Fibroblast of skin of right quadriceps (primary cell): ENCODE measurements at places on chromosomes 4 and X.

DNA sequence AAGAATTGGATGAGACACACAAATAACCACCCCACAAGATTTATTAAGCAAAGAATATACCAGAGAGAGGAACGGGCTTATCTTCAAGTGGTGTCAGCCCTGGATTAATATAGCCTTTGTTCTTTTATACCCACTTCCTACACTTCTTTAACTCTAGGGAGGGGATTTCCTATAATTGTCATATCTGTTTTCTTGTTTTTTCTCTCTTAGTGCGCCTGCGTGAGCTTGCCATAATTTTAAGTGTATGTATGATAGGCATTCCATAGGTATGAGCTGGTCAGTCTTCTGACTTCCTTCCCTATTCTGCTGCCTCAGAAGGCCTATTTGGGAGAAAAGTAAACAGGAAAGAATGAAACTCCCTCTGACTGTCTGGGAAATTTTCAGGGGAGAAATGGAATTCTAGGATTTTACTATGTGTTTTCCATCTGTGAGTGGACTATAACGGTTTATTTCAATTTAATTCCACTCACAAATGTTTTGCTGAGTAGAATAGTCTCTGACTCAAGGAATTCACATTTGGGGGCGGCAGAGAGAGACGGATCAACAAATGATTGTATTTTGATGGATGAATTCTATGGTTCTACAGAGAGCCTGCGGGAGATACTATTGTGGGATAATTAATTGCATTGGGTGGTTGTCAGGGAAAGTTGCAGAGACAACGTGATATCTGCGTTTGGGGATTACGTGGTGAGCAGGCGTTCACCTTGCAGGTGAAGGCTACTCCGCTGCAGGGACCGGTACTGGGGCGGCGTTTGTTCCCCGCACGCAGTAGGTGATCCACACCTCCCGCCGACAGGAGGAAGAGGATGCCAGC, 626 bp upstream of the CEP135 start:
- DNase-seq: peak; percentile 96

DNA sequence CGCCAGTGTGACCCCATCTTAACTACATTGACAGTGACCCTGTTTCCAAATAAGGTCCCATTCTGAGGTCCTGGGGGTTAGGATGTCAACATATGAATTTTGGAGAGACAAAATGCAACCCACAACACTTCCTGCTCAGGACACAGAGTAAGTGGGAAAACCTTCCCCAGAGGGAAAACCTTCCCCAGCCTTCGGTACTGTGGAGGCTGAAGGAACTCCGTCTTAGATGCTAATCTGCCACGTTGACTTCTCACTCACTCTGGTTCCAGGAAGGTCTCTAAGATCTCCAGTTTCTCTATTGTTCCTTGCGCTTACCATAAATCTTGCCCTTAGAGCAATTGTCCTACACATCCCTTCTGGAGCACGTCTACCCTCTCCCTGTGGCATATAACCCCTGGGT, 29.7 kb upstream of the HMX1 start:
- no peak for DNase-seq

DNA sequence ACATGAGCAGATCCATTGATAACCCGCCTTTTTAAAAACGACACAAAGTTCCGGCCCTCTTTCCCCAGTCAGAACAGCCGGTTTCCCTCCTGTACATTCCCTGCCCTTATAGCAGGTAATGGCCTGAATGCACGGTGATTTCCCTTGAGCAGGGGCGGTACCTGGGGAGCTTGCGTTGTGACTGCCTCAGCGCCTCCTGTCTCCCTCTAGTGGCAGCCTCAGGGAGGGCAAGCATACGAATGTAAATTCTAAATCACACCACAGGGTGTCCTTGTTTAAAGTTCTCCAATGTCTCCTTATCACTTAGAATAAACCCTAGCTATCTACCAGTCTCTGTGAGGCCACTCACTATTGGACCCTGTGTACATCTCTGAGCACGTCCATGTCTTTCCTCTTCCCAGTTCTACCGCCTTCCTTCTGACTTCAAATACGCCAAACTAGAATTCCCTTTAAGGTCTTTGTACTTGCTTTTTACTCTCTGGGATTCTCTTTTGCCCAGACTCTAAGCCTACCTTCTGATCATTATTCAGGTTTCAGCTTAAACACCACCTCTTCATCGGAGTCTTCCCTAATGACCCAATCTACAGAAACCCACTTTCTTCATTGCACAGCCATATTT, 18.4 kb upstream of the LDB2 start:
- no peak for DNase-seq

DNA sequence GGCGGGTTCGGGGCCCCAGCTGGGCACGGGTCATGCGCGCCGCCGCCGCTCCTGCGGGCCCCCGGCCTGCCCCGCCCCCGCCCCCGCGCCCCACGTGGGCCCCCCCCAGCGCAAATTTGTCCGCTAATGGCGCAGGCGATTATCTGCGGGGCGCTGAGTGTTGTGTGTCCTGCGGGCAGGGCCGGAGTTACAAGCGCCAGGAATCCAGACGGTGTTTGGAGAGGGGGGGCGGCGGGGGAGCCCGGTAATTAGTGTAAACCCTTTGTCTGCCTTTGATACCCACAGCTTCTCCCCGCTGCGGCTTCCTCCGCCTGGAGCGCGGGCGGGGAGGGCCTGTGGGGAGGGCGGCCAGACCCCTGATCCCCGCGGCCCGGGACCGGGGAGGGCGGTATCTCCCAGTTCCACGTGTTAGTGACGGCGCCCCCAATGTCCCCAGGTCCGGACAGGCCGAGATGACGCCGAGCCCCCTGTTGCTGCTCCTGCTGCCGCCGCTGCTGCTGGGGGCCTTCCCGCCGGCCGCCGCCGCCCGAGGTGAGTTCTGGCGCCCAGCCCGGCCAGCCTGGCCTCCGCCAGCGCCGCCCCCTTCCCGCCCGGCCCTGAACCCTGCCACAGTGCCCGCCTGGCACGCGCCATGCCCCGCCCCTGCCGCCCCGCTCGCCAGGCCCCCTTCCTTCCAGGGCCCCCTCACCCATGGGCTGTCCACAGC, 761 bp downstream of the FGFRL1 start:
- no peak for DNase-seq

DNA sequence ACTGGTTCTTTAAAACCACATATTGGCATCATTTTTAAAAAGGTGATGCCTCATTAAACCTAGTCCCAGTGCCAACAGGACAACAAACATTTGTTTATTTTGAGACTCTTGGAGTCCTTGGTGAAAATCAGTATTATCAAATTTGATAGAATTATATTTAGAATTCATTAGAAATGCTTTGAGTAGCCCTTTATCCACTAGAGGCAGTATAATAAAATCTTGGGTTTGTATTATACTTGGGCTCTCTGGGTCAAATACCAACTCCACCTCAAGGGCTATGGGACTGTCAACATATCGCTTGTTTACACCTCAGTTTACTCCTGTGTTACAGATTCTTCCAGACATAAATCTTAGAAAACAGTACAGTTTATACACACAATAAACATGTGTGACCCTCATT, 335.7 kb upstream of the FSTL5 start:
- DNase-seq: no peak

DNA sequence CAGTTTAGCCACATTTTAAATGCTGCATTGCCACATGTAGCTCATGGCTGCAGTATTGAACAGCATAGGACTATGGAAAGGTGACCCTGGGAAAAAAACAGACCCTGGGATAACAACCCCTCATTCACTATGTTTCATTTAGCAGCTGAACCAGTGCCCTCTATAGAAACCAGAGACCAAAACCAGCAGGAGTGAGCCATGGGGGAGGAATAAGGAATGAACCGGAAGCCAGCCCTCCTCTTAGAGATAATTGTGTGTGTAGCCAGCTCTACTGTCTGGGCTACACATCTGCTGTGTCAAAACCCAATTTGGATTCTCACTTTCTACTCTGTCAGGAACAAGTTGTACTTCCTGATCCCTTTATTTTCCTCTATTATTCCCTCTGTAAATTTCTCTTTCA, 158.5 kb upstream of the S100G start:
- no peak for DNase-seq

DNA sequence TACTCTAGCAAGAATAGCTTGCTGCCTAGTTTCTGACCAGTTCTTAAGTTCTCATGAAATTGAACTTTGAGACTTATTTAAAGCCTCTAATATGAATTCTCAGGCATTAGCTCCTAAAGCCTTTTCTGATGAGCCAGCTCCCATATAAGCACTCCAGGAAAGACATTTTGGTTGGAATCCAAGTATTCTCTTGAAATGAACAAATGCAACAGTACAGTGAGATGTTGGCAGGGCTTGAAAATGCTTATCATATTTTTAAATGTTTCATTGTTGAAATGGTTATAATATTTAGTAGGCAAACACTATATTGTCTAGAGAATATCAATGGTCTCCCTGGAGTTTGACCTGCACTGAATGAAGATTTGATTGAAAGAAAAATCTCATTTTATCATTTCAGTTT, 240.3 kb downstream of the ANK2 start:
- peak; percentile 65 for DNase-seq

DNA sequence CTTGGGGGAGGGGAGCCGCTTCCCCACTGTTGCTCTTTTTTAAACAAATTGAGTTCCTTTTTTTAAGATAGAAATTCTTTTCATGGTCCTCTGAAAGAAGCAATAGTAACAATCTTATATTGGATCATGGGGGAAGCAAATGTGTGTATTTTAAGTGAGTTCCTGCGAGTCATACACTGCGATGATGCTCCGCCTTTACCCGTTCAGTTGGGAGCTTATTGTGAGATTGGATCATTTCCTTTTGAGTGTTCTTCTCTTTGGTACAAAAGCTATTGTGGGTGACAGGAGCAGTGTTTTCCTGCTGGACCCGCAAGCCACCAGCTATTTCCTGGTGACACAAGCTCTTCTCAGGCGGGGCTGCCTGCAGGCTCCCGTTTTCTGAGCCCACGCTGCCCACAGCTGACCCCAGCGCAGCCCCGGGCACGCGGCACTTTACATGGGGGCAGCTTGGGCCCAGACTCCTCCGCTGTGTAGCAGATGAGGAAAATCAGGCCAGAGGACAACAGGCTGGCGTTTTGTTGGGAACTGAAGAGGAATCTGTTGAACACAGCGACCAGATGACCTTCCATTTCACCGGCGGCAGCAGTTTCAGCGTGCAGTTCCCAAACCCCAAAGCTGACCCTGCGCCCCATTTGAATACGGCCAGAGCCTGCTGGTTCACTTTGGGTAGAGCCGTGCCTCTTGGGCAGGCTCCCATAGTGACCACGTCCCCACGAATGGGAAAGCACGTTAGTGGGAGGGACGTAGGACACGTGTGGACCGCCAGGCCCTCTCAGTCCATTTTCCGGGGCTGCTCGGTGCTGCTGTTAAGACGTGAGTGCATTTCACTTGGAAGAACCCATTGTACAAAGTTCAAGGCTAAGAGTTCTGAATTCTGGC, 12.2 kb downstream of the TADA2B start:
- DNase-seq: peak; percentile 44

GRCh38 chr4:153296040-153296823, 48.3 kb upstream of the MND1 start:
- peak; percentile 82 for DNase-seq

- no peak for DNase-seq
Observed at GRCh38 chr4:154487145-154487544, 4.5 kb downstream of the DCHS2 start.

GRCh38 chrX:5730556-5730955, 498.1 kb downstream of the NLGN4X start:
- peak; percentile 50 for DNase-seq

DNA sequence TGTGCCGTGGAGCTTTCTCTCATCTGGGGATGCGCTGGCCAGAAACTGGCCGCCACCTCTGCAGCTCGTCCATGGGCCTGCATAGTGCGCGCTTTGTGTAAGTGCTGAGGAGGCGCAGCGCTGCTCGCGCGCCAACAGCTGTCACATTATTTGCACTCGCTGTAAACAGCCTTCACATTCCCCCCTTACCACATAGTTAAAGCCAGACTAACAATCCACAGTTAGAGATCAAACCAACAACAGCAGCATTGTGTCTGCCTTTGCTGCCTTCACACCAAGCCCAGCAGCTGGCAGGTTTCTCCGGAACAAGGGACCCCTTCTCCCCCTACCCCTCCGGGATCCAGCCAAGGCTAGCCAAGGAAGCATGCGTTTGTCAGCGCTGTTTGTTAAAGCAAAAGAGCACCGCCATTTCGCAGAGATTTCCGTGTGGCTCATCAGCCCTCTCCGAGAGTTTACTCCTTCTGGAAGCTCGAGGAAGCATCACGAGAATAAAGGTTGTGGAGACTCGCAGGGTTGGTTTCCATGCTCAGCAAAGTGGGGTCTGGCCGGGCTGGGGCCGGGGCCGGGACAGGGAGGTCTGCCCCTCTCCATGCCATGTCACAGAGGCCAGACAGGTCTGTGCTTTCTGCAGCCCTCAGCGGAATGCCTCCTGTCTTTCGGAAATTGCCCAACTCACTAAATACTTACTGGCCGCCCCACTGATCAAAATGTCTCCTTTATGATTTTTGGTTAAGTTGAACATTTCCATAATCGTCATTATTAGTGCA, 11.0 kb downstream of the BCOR start:
- no peak for DNase-seq

- DNase-seq: no peak
Observed at GRCh38 chr4:96316776-96317175, 476.9 kb downstream of the PDHA2 start.

- DNase-seq: no peak
Observed at GRCh38 chrX:132101206-132101605, 26.6 kb downstream of the FRMD7 start.

- peak; percentile 6 for DNase-seq
Observed at GRCh38 chr4:153326513-153326912, 18.0 kb upstream of the MND1 start.

DNA sequence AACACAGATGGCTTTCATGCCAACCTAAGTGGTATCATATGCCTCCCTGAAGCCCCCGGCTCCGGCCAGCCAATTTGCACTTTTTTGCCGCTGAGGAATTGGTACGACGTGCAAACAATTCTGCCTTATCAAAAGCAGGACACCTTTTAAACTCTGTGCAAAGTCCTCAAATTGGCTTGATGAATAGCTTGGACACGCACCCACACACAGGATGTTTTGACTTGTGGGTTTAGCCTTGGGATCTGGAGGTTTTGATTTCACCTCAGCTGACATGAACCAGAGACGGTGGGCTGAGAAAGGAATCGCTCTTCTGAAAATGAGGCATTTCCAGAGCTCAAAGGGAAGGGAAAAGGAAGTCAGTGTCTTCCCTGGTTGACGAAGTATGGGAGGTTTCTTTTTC, 110.8 kb upstream of the SHOX start:
- peak; percentile 32 for DNase-seq

GRCh38 chrX:136431625-136432024, 56.1 kb upstream of the BRS3 start:
- DNase-seq: no peak

GRCh38 chrX:71400710-71401109, 34.6 kb downstream of the TAF1 start:
- DNase-seq: no peak

DNA sequence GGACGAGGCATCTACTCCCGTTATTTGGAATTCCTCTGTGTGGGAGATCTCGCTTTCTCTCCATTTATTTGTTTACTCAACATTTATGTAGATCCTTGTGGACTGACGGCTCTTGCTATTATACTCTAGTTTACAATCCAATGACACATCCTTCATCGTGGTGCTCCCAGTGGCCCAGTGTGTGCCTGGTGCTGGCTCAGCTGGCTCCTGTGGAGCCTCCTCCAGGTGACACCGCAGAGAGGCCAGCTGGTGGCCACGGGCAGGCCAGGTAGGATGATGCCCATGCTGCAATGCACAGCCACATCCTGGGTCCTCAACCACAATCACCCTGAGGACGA, 84.0 kb upstream of the AFAP1 start:
- no peak for DNase-seq

- no peak for DNase-seq
Observed at GRCh38 chr4:66949419-66949818, 595.9 kb downstream of the CENPC start.

GRCh38 chr4:24736066-24736465, 59.3 kb upstream of the SOD3 start:
- DNase-seq: peak; percentile 11

GRCh38 chr4:76504613-76505465, 69.8 kb downstream of the SHROOM3 start:
- DNase-seq: peak; percentile 53
